ENCODE measurements at places on chromosomes 11 and 22.

- DNase-seq, result no peak
Observed at GRCh38 chr11:10092426-10092825, 201.6 kb downstream of the SBF2 start.

DNA sequence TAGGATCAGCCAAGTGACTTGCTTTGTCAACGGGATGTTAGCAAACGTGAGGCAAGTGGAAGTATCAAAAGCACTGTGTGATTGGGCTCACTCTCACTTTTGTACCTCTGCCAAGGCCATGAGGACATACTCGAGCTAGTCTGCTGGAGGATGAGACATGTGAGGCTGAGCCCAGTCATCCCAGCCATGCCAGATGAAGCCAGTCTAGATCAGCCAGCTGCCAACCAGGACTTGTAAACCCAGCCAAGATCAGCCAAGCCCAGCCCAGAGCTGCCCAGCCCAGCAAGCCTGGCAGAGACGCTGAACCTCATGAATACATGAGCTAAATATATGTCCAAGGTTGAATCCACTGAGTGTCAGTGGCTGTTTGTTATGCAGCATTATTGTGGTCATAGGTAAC, 369.7 kb downstream of the MN1 start:
- no peak for DNase-seq

DNA sequence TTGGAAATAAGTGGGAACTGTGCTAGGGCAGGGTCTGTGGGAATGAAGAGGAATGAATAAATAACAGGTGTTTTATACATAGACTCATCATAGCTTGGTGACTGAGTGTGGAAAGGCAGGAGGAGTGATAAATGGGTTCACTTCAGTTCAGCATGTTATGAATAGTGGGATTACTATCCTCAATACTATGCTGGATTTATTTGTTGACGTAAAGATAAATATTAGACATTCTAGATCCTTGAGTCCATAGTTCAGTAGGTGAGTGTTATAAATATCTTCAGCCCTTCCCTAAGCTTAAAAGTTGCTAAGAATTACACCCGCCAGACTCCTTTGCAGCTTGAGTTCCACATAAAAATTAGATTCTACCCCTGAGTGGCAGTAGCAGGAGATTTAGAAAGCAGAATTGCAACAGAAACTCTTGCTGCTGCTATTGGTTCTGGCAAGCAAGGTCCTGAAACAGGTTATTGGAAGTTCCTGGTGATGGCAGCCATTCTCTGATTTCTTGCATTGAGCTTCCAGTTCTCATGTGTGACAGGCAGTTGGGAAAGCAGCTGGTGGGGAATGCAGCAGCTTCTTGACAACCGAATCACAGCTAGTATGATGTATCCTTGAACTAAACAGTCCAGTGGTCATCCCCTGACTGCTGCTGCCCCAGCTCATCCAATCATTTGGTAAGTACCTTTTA, 1558.9 kb downstream of the FAM181B start:
- DNase-seq, result no peak

DNA sequence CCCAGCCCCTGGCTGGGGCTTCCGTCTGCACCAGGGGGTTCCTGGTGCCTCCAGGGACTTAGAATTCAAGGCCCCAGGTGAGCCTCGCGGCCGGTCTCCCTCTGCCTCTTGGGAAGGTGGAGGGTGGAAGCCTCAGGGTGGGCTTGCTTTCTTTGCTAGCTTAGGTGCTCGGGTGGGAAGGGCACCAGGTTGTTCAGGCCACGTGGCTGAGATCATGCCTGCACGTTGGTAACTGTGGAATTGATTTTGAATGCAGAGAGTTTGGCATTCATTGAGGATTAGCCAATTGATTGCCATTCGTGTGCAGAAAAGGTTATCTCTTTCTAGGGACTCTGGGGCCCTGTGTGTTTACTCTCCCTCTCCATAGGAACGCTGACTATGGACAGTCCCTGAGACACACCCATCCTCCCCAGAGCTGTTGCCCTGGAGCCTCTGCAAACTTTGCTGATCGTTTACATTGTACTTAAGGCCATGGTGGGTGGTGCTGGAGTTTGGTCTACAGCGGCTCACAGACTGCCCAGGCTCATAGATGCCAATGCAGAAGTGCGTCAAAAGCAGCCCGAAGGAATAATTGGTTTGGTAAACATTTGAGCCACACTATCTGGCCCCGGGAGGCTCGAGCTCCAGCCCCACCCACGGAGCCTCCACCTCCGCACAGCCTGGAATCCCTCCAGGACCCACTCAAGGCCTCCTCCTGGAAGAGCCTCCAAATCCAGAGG, 1457.7 kb downstream of the BRD1 start:
- no peak for DNase-seq

DNA sequence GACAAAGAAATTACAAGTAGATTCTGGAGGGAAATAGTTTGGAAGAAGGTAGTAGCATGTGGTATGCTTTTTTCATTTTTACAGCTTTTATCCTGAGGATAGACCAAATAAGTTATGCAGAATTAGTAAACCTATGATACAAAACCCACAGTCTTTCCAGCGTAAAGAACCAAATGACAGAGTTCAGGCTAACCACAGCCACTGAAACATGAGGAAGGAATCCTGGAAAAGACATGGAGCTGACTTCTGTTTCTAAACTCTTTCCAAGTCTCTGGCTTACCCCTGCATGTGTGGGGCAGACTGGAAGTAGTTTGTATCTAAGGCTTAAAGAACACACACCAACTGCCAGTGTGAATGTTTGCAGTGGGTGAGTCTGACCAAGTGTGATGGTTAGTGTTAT, 258.4 kb upstream of the TENM4 start:
- no peak for DNase-seq

DNA sequence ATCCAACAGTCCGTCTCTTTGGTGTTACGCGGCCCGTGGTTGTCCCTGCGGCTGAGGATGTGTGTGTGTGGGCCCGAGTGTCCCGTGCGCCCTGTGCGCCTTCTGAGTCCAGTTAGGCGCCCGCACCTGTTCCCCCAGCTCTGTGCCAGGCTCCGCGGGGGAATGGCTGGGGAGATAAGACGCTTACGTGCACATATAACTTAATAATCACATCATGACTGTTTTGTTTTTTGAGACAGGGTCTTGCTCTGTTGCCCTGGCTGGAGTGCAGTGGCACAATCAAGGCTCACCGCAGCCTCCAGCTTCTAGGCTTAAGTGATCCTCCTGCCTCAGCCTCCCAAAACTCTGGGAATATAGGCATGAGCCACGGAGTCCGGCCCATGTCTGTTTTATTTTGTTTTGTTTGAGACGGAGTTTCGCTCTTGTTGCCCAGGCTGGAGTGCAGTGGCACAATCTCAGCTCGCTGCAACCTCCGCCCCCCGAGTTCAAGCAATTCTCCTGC, 817 bp downstream of the ARL2 start:
- DNase-seq, result peak; percentile 72

GRCh38 chr11:134670247-134670782, 258.3 kb upstream of the B3GAT1 start:
- DNase-seq, result no peak

- peak; percentile 93 for DNase-seq
Observed at GRCh38 chr22:27416511-27417420, 384.8 kb downstream of the MN1 start.

DNA sequence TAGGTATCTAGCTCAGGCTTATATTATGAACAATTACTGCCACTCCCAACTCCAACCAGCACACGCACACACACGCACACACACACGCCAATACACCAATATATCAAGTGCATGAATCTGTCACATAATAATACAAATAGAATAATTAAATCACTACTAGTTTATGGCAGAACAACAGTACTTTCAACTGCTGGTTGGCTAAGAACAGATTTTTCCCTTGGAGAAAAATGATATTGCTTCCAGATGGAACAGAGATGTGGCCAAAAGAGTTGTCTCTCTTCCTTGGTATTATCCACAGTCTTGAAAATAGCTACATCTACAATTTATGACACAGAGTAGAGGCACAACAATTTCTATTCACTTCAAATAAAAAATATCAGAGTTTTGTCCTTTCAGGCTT, 538.3 kb upstream of the FAT3 start:
- DNase-seq, result no peak

- DNase-seq, result no peak
Observed at GRCh38 chr11:107359701-107360100, 97.9 kb downstream of the CWF19L2 start.

DNA sequence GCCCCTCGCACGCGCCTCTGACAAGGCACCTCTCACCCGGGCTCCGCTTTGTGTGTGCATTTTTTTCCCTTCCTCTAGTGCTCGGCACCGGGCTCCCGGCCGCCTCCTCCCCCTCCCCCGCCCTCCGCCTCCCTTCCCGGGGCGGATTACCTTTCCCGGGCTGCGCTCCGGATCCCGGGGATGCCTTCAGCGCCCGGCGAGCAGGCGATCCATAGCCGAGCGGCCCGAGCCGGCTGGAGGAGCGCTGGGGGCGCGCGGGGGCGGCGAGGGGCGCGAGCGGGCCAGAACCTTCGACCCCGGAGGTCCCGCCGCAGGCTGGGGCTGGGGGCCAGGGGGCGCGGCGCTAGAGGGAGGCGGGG, 282 bp downstream of the MPPED2 start:
- peak; percentile 30 for DNase-seq

GRCh38 chr22:47328550-47329243, 566.2 kb downstream of the TBC1D22A start:
- DNase-seq, result no peak

GRCh38 chr11:7844521-7844920, 47.8 kb upstream of the OR5P2 start:
- no peak for DNase-seq

DNA sequence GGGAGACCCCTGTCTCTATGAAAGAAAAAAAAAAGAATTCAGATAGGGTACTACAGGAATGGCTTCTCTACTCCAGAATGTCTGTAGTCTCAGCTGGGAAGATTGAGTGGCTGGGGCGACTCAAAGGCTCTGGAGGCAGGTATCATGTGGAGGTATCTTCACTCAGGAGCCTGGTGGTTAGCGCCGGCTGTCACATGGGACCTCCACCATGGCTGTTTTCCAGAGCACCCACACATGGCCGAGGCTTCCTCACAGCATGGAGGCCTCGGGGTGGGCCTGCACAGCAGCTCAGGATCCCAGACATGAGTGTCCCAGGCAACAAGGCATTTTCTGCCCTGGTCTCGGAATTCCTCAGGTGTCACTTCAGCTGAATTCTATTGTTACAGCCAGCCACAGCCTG, 10.1 kb downstream of the RPS13 start:
- no peak for DNase-seq

DNA sequence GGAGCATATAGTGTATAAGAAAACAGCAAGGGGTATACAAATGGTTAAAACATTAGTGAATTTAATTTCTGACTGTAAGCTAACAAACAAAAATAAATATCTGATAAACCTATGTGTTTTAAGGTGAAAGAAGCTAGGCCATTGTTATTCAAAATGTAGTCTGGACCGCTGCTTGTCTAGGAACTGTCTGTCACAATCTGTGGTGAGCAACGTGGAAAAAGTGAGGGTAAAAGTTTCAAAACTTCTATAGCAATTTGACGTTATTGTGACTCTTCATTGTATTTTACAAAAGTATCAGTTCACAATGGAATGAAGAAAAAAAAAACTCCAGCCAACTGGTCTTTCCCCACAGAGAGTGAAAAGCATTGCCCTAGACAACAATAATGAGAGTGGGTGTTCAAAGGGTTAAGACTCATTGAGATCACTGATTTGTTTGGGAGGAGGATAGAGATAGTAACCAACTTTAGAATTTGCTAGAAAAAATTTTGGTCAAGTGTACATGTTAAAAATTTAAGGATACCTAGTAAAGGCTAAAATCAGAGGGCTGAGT, 79.1 kb downstream of the UVRAG start:
- no peak for DNase-seq

DNA sequence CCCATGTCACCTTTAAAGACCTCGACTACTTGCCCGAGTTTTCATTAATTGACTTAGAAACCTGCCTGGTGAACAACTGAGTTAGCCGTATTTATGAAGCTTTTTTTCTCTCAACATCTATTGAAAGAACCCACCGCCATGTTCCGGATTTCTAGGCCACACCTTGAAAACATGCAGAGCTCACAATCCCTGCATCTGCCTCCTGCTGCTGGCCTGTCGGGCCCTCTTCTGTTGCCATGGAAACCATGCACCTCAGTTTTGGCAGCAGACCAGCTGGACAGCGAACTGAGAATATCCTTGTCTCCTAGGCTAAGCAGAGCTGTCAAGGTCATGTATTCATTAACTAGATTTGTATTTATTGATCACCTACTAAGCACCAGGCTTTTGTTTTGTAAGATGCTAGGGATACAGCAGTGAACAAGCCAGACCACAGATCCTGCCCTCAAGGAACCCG, 4.3 kb upstream of the PATZ1 start:
- peak; percentile 37 for DNase-seq

GRCh38 chr11:105155679-105156078, 16.1 kb upstream of the CARD18 start:
- DNase-seq, result no peak

DNA sequence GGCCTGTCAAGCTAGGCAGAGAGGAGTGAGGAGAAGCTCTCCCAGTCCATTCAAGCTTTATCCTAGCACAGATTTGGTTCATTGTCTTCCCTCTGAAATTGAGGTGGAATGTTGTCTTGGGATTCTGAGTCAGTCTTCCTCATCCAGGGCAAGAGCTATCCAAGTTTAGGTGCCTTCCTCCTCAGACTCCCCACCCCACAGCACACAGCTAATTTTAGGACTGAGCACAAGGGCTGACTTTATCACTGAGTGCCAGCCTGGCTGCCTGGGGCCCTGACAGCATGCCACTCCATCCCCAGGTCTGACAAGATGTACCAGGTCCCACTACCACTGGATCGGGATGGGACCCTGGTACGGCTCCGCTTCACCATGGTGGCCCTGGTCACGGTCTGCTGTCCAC, 2.6 kb downstream of the PGAP2 start:
- DNase-seq, result no peak

DNA sequence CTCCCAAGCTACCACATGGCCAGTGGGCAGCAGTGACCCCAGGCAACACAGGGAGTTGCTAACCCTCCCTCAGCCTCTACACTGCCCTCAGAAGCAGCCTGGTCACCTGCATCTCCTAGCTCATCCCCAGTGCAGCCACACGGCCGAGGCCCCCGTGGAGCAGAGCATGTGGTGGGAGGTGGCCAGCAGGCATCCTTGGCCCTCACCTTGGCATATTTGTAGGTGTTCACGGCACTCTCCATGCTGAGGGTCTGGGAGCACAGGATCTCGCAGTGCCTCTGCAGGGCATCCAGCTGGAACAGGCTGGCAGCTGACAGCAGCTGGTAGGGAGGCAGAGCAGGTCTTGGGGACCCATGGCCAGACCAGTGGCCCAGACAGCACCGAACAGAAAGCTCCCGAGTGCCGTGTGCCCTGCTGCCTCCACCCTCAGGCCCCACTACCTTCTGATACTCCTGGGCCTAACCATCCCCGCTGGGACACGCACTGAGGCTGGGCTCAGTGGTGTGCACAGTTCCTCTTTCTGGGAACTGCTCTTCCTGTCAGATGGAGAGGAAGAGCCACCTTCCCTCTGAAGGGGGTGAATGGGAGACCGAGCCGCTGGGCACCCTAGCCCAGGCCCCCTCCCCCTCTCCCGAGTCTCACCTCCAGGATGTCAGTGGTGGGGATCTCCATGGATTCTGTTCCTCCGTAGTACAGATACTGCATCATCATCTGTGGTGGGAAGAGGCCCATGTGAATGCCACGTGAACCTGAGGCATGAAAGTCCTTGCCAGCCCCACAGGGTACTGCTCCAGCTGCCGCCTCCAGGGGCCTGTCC, 48.8 kb downstream of the NAT10 start:
- DNase-seq, result peak; percentile 56
